ENCODE measurements at places on chromosomes 3 and 15. TPM values are rescaled to one million over a fixed set of nuclear protein-coding genes. Genes with fewer than 3 reads are reported as not detected.

- DNase-seq: no peak
Observed at GRCh38 chr3:48030188-48030587, 14.0 kb upstream of the MAP4 start.

DNA sequence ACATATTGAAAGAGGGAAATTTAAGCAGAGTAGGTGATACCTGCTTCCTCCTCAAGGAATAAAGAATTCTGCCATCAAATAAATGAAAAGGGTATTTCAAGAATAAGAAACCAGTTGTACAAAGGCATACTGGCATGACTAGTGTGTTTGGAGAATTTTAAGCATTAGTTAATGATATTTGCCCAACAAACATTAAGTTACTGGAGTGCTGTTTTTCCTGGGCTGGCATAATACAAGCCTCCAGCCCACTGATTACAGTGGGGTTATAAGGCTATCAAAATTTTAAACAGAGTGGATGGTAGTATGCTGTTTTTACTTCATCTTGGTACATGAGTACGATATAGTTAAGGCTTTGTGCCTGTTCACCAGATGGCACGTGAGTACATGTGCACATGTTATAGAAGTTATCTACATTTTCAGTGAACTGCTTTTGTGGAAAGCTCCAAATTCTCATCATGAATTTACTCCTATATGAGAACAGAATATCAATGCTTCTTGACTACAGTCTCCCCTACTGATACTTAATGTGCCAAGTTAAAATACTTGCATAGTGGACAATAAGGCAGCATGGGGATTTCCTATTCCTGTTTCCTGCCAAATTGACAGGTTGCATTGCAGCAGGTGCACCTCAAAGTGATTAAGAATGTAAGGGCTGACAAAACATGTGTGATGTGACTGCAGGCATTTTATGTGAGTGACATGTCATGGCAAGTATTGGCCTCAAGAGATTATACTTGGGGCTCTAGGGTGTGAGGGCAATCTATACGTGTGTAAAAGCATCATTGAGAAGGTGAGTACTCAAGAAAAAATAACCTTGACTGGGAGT is 14.9 kb downstream of the NAALADL2 start:
- no peak for DNase-seq

- DNase-seq: no peak
Observed at GRCh38 chr3:170240671-170241070, 18.4 kb downstream of the PRKCI start.

DNA sequence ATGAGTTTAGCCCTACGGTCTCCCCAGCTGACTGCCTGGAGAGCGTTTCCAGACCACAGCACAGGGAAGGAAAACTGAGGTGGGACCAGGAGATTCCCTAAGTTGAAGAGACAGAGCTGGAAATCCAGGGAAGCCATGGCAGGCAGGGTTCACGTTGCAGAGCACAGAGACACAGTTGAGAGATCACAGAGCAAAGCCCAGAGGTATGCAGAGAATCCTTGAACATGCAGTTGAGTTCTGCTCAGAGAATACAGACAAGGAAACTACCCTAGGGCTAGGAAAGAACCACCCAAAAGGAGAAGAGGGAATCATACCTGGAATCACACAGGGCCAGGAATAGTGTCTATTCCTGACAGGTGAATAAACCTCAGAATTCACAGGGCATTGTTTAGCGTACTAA is 14.3 kb downstream of the SLC28A1 start:
- no peak for DNase-seq

Gene TMEM45A
- 0.21 TPM for total RNA-seq

Gene AMIGO3
- total RNA-seq: 1.1 TPM
